Kidney epithelial cell (primary cell): ENCODE measurements at places on chromosomes 1 and 21.

GRCh38 chr1:58293388-58293787, 253.1 kb downstream of the OMA1 start:
- DNase-seq = no peak

- no peak for DNase-seq
These were observed 68.6 kb upstream of the VAV3 start for GRCh38 chr1:108033550-108033951.

- no peak for DNase-seq
These were observed 26.5 kb upstream of the RPL11 start for GRCh38 chr1:23664837-23665795.

DNA sequence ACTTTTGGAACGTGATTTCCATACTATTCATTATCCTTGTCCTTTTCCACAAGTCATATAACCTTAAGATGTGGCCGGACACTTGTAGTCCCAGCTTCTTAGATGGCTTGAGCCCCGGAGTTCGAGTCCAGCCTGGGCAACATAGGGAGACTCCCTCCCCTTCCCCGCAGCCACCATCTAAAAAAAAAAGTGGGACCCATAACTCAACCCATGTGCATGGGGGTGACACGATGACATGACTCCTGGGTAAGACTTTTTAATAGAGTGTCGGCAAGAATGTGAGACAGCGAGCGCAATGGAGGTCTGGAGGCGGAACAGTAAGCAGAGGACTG, 25.7 kb downstream of the MIA3 start:
- no peak for DNase-seq

DNA sequence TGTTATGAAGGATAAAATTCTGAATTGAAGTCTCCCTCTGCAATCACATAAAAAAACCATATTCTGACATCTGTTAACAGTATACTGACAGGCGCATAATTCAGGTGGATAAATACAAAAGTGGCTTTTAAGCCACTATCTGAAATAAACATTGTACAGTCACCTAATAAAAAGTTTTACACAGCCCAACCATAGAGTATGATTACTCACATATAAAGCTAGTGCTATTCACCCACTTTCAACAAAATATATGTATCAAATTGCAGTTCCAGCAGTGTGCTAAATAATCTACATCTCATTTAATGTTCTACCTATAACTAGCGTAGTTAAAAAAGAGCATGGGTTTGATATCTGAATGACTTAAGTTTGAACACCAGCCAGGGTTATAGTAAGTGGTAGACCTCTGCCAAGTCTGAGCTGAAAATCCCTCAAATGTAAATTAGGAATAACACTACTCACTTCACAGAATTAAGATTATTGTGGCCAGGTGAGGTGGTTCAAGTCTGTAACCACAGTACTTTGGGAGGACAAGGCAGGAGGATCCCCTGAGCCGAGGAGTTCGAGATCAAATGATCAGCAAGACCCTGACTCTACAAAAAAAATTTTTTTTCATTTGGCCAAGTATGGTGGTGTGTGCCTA, 3.9 kb downstream of the EGLN1 start:
- no peak for DNase-seq

- no peak for DNase-seq
These were observed 8.5 kb upstream of the CD58 start for GRCh38 chr1:116579259-116579875.

DNA sequence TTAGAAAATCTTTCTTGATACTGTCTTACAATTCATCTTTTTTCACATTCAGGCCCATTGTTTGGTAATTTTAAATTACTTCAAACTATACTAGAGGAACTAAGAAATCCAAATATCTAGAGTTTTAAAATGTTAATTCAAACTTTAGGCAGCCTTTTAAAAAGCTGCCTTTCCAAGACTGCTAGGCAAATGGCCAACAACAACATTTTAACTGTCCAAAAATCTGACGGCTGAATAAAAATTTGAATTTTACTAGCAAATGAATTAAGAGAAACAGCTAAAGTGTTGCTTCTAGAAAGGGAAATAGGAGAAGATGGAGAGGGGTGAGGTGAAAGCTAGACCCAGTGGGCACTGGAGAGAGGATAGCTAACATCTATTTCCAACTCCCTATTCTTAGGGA, 17.2 kb downstream of the DPYD start:
- no peak for DNase-seq

- DNase-seq = no peak
These were observed 40.4 kb downstream of the GATAD2B start for GRCh38 chr1:153882296-153882912.

GRCh38 chr1:27940297-27940696, 5.5 kb downstream of the SMPDL3B start:
- no peak for DNase-seq

DNA sequence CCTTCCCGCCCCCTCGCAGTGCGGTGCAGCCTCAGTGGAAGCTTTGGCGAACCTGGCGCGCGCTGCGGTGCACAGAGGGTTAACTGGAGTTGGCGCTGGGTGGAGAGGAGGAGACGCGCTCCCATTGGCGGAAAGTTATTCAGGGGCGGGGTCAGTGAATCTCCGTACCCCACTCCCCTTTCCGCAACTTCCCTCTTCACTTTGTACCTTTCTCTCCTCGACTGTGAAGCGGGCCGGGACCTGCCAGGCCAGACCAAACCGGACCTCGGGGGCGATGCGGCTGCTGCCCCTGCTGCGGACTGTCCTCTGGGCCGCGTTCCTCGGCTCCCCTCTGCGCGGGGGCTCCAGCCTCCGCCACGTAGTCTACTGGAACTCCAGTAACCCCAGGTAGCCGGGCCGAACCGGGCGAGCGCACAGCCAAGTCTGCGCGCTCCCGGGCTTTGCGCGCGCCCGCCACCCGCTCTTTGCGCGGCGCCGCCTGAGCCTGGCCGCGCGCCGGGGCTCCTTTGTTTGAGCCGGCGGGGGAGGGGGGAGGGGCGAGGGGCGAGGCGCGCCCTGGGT, at the start of gene EFNA4:
EFNA4 (plus strand) TSS at position 191 of the 561 bp plus-strand sequence; CDS start at position 275, 84 bp downstream.
- no peak for DNase-seq

DNA sequence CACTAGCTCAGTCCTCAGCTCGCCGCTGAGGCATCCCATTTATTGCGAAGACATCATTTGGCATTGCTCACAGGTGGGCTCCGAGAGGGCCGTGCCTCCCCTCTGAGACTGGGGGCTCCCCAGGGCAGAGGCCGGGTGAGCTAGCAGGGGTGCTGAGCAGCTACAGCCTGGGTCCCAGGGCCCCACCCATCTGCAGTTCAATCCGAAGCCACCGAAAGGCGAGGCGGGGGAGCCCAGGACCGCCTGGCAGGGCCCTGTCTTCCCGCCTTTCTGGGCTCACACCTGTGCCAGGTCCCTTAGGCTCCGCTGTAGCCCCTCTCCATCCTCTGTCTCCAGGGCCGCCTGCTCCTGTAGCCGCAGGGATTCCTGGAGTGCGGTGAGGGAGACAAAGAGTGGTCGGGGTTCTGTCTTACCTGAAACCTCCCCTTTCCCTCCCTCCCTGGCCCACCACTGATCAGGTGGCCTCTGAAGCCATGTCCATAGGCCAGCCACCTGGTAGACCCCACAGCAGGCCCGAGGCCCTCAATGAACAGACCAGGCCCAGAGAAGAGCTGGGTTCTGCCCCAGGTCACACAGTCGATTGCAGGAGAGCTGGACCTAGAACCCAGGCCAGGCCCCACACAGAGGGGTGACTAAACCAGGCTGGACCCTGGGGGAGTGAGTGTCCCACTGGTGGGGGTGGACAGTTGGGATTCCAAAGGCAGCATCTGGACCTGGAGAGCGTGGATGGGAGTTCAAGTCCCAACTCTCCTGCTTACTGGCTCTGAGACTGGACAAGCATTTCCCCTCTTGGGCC, 18.1 kb upstream of the NBPF1 start:
- DNase-seq = no peak

DNA sequence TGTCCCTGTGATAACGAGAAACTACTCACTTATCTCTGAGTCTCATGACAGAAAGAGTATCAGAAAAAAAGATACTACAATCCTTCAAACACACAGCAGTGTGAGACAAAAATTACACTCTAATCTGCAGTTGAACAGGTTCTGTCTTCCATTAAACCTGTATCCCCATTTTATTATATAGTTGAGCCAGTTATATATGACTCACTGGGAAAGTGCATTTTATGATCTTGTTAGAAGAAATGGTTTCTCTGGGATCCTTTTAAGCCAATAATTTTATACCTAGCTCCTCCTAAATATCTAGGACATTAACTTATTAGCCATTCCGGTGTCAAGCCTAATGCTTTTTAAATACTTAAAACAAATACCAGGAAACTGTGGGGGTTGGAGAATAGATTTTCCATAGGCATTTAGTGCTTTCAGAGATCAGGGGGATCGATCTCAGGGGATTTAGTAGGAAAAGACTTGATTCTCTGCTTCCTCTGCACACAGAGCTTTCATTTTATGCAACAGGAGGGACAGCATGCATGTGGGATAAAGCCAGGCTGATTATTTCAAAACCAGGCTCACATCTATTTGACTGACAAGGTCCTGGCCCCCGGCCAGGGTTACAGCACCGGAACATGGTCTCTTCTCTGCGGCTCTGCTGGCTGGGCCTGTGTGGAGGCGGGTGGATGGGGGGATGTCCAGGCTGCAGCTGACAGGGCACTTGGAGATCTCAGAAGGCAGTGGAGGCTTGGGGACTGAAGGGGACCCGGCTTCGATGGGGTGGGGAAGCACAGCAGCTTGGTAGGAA, 310.6 kb downstream of the DISC1 start:
- DNase-seq = no peak

DNA sequence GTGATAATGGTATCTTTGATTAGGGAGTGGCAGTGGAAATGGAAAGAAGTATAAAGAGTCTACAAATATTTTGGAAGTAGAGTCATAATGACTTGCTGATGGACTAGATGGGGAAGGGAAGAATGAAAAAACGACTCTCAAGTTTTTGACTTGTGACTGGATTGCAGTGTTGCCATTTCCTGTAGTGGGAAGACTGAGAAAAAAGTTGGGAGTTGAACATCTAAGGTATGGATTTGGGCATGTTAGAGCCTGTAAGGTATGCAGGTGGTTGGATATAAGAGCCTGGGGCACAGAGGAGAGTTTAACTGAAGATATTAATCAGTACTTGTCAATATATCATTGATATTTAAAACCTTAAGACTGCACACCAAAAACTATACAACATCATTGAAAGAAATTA, 19.4 kb downstream of the DNM3 start:
- DNase-seq = no peak

DNA sequence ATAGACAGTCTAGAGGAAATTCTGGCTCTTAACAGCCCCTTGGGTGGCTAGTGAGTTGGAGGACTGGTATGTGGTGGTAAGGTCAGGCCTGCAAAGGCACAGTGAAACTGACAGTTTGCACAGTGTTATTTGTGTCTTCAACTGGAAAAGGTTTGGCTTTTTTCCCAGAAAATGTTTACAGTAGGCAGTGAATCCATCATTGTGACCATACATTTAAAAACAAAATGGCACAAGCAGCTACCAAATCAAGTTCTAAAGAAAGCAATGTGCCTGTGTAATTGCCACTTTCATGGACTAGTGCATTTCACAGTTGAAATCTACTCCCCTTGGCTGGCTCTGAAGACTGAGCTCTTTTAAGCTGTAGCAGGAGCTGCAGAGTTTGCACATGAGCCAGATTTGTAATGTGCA, 24.8 kb downstream of the ATPAF1 start:
- peak; percentile 63 for DNase-seq

GRCh38 chr1:245603311-245603865, 448.6 kb downstream of the KIF26B start:
- DNase-seq = no peak

DNA sequence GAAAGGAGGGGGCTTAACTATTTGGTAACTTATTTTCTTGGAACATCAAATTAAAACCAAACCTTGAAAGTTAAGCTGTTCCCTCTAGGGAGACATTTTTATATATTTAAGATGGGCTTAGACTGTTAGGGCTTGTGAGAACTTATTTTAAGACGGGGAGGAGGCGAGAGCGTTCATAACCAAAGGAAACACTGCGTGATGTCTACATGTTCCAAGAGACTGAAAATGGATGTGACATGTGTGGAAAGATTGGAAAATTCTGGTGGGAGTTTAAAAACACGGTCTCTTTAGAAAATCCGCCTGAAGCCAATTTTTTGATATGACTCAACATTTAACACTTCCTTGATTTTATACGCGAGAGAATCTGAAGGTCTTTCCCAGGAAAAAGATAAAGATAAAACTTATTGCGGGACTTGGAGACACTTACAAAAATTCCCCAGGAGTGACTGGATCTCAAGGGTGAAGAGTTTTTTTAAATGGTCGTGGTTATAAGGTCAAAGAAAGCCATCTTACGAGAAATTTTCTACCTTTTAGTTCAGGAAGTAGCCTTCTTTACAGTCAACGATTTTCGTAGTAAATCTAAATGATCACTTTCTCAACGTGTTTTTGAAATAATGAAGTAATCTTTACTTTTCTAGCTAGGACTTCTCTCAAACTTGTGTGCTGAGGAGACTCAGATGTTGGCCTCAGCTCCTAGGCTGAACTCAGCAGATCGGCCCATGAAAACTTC, 828 bp downstream of the PNRC2 start:
- no peak for DNase-seq

DNA sequence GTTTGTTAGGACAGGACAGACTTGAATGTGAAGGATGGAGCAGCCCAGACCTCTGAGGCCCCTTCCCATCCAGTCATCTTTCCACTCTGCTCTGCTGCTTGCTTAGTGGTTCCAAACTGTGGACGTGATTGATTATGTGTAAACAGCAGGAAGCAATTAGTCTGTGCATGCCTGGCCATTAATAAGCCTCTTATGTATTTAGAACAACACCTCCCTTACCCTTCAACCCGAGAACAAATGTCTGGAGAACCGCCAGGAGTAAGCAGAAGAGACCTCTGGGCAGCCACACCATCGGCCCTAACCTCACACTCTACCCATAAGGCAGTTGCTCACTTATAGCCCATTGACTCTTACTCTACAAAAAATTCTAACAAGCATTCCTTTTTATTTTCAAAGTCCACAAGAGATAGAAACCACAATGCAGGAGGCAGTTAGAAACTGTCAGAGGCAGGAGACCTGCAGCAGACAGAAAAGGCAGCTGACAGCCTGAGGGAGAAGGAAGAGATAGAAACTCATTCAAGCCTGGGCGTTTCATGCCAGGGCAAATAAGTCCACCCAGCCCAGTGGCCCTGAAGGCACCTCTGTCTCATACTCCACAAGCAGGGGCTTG, 5.8 kb upstream of the EPHA8 start:
- no peak for DNase-seq

GRCh38 chr1:181918880-181919525, 142.5 kb downstream of the ZNF648 start:
- no peak for DNase-seq

DNA sequence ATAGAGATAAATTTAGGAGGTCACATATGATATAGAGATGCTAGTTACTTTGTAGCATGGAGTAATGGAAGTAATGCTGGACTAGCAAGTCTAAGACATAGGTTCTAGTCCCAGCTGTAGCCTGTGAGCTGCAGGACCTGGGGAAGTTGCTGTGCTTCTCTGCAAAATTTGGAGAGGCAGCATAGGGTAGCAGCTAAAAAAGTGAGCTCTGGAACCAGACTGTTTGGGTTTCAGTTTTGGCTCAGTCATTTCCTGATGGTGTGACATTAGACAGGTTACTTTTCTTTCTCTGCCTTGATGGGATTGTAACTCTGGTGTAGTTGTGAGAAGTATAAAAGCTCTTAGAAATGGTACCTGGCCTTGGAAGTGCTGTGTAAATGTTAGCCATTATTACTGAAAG, 3.3 kb downstream of the METTL13 start:
- no peak for DNase-seq

- DNase-seq = no peak
These were observed 6.1 kb downstream of the FABP3 start for GRCh38 chr1:31366796-31367195.
